ENCODE measurements at places on chromosomes 2 and 18.

GRCh38 chr2:74817304-74817675 lies 16.6 kb upstream of the HK2 start:
- no peak for DNase-seq

GRCh38 chr2:196266855-196267254 lies 95.5 kb upstream of the STK17B start:
- DNase-seq, result no peak

- no peak for DNase-seq
These were observed 350.4 kb downstream of the TSN start for GRCh38 chr2:122105877-122106206.

- DNase-seq, result peak; percentile 81
These were observed 80.8 kb downstream of the APOB start for GRCh38 chr2:20962939-20963557.

- DNase-seq, result no peak
These were observed 8.3 kb downstream of the CEBPZ start for GRCh38 chr2:37223131-37223530.

DNA sequence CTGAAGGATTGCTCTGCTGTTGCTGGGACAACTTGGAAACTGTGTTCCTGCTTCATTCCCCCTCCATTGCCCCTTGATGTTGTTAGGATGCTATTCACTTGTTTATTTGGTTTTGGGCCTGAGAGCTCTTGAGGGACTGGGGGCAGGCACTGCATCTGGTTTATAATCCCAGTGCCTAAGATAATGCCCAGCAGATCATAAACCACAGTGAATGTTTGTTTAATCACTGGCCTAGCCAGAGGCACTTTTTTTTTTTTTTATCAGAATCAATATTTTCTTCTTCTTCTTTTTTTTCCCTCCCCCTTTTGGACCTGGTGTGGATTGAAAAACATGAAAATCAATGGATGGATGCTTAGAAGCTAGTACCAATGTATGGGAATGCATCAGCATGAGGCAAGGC lies 38.1 kb downstream of the KCNS3 start:
- no peak for DNase-seq

GRCh38 chr2:208437755-208438154 lies 31.2 kb downstream of the PTH2R start:
- DNase-seq, result no peak

GRCh38 chr2:8754106-8754776 lies 72.4 kb downstream of the ID2 start:
- no peak for DNase-seq

GRCh38 chr2:110647777-110648176 lies 30.1 kb downstream of the BUB1 start:
- no peak for DNase-seq

- no peak for DNase-seq
These were observed 18.0 kb downstream of the FBXO41 start for GRCh38 chr2:73266061-73266901.

- DNase-seq, result no peak
These were observed 28.7 kb upstream of the GALNT14 start for GRCh38 chr2:31166925-31167324.

DNA sequence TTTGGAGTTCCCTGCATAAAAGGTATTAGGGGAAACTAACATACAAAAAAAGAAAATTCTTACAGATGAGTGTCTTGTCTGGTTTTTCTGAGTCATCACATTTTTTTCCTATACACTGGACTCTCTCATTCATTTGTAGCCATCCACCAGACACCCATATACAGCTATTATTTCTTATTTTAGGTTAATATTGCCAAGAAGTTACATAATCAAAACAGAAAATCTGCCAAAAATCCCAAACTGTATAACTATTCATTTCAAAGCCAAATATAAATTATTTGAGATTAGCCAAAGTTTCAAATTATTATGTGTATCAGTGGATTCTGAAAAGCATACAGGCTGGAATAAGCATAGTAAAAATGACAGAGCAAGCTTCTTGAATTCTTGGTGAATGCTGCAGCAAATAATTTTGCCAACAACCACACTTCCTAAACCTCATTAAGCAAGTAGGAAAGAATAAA lies 191.2 kb downstream of the NCKAP5 start:
- no peak for DNase-seq

DNA sequence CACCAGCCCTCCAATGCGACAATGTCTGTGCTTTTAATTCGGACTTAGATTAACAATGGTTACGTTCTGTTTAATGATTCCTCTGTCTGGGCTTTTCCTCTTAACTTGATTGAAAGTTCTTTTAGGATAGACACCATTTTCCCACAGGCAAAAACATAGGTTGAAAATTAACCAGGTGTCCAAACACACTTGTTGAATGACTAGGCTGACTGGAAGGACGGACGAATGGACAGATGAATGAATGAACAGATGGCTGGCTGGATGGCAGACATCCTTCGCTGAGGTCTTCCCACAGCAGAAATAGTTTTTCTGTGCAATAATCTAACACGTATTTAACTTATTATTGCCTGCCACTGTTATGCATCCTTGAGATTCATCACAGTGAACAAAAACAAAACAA lies 298.8 kb downstream of the SRBD1 start:
- DNase-seq, result no peak

DNA sequence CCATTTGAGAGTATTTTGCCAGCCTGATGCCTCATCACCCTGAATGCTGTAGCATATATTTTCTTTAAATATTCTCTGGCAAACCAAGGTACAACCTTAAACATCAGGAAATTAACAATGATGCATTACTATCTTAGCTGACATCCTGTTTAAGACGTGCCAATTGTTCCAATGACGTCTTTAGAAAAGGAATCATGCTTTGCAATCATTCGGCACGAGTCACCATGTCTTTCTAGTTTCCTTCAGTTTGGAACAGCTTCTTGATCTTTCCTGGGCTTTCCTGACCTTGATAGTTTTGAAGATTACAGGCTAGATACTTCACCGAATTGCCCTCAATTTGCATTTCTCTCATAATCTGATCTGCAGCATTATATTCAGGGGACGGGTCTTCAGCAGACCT lies 88.2 kb upstream of the GLI2 start:
- no peak for DNase-seq

DNA sequence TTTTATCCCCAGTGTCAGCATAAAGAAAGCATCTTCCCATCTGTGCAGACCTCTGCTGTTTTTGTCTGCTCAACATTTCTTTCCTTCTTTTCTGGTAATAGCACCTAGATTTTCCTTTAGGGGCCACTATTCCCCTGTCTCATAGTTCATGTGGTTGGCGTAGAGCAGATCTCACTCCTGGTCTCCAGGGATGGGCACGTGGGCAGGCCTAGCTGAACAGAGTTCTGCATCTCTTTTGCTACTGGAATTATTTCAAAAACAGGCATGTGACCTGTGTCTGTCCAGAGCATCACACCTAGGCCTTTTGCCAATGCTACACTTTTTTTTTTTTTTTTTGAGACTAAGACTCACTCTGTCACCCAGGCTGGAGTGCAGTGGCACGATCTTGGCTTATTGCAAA lies 17.7 kb upstream of the ICOS start:
- no peak for DNase-seq

DNA sequence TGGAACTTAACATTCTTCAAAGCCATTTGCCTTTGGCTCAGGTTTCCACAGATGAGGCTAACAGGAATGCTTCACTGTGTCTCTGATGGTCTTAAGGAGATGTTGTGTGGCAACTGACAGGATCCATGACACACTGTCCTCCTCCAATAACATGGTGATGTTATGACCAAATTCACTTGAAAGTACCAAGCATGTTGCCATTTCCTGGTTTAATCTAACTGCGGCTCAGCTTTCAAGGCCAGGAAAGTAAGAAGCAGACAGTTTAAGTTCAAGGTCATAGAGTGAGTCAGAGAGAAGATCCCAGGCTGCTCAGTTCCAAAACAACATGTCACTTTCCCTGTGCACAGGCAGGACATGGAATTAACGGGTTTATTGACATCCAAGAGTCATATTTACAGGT lies 513.6 kb downstream of the STK39 start:
- DNase-seq, result no peak

DNA sequence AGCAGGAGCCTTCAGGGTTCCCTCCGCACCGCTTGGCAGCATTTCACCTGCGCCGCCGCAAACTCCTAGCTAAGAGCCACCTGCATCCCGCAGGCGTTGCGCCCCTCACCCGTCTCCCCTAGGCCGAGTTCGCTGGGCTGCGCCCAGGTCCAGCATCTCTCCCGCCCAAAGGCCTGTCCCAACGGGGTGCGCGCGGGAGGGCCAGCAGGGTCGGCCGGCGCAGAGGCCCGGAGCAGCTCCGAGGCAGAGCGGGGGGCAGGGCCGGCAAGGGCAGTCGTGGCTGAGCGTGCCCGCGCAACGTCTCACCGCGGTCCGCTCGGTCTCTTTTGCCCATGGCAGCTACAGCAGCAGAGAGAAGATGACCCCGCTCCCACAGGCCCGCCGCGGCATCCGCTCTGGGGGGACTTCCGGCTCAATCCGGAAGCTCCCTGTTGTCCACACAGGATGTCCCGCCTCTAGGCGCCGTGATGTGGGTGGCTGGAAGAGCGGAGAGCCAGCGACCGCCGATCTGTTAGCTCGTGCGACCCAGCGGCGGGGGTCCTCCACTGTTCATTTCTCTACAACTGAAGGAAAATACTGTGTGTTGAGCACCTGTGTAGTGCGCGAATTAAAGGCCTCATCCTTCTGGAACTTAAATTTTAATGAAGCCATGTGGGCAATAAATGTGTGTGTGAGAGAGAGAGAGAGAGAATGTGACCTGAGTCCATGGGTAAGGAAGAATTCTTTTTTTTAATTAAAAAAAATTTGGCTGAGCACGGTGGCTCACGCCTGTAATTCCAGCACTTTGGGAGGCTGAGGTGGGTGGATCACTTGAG lies at the start of gene ERCC3:
TSS of gene ERCC3 (minus strand) at position 397 of the 815 bp plus-strand sequence. CDS start at position 334, 63 bp downstream.
- peak; percentile 91 for DNase-seq

DNA sequence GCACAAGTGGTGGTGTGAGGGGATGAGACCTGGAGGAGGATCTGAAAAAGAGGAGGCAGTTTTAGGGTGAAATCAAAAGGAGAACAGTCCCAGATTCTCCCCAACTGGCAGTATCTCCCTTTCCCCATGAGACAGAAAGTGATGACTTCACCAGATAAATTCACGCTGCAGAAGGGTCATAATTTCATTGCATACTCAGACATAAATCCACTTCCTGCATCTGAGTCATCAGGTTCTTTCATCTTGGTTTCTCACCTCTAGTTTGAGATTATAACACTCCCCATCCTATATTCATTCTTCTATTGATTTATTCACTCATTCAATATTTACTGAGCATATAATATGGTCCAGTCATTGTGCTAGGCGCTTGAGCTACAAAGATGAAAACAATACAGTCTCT lies 64.7 kb downstream of the CCDC148 start:
- DNase-seq, result no peak

GRCh38 chr2:156476021-156476849 lies 40.1 kb downstream of the GPD2 start:
- no peak for DNase-seq
